Activated CD4-positive, alpha-beta T cell treated with anti-CD3 and anti-CD28 coated beads, Interleukin-2, amount 50 U/mL, for 24 hours (primary cell): ENCODE measurements at places on chromosomes 6 and 20.

GRCh38 chr20:32497589-32498224, 87.4 kb downstream of the NOL4L start:
- DNase-seq = no peak

GRCh38 chr6:9745476-9745875, 669.4 kb downstream of the TFAP2A start:
- DNase-seq = no peak

DNA sequence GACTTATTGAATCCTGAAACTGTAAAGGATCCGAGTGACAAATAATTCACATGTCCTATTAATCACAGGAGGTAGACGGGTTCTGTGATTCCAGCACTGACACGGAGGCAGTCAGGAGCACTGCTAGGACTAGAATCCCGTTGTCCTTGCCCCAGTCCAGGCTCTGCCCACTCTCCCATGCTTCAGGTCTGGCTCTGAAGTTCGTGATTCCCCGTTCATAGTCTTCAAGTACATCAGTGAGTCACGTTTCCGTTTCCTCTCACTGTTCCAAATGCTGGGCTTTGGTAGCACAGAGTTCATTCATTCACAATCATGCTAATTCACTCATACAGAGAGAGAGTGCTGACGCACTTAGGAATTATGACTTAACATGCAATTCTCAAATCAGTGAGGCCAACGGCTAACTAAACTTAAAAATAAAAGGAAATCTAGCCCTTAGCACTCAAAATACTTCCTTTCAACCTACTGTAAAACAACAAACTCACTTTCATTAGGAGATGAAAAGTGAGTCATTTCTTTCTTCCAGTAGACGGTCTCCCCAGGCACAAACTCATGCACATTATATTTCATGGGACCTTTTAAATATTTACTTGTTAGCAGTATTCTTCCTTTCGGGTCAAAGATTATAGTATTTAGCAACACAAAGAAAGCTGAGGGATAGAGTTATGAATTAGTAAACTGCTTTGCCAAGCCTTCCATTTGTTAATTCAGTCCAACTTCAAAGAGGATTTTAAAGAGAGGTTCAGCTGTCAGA, 94.0 kb upstream of the NHSL1 start:
- DNase-seq = peak; percentile 59

DNA sequence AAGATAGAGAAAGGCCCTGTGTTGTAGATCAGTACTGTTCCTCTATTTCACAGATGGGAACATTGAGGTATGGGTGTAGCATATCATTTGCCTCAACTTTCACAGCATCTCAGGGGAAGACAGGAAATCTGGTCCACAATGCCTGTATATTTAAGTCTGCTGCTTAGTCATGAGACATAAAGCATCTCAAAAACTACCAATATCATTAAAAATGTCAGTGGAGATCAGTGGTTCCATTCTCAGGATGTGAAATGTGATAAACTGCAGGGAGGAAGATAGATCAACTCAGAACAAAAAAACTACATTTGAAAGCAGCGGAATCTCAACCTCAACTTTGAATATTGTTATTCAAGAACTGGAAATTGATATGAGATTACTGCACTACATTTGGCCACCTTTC, 192.9 kb upstream of the PREP start:
- DNase-seq = no peak

DNA sequence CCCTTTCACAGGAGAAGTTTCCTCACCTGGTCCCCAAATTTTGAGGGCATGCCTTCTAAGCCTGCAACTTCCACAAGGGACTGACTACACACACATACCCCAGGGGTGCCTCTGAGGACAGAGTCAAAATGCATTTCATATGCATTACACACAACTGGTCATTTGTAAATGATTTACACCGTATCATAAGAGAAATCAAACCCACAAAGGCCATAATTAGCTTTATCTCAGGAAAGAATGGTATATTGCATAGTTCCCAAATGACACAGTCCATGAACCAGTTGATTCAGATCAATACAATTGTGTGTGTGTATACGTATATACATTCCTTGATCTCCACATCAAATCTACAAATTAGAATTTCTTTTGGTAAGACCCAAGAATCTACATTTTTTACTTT, 203.3 kb upstream of the PRDM1 start:
- no peak for DNase-seq

DNA sequence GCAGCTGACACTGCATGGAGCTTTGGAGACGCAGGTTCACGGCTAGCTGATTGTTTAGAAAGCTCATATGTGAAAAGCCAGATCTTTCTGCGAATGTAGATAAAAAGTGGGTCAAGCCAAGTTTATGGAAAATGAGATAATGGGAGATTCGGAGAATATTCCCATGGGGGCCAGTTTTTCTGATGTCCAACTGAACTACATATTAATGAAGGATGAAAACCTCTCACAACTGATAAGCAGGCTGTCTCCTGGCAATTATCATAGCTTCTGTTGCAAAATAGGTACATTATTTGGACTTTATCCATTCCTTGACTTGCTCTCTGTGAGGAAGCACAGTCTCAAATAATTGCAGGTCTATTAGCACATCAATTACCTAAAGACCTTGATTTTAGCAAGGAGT, 21.1 kb downstream of the HDGFL1 start:
- no peak for DNase-seq

DNA sequence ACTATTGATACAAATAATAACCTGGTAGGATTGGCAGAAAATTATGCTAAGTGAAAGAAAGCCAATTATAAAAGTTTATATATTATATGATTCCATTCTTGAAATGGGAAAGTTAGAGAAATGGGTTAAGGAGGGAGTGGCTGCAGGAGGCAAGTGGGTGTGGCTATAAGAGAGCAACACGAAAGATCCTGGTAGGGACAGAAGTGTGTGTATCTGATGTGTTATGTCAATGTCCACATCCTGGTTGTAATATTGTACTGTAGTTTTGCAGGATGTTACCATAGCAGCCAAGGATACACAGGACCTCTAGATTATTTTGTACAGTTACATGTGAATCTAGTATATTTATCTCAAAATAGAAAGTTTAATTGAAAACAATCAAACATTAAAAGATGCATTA, 46.8 kb downstream of the SNX5 start:
- DNase-seq = no peak

GRCh38 chr6:129790785-129791184, 70.3 kb downstream of the TMEM244 start:
- no peak for DNase-seq

- no peak for DNase-seq
Measured at GRCh38 chr6:144305985-144306384, 20.9 kb downstream of the UTRN start.

GRCh38 chr20:48786951-48787705, 40.7 kb downstream of the PREX1 start:
- no peak for DNase-seq

DNA sequence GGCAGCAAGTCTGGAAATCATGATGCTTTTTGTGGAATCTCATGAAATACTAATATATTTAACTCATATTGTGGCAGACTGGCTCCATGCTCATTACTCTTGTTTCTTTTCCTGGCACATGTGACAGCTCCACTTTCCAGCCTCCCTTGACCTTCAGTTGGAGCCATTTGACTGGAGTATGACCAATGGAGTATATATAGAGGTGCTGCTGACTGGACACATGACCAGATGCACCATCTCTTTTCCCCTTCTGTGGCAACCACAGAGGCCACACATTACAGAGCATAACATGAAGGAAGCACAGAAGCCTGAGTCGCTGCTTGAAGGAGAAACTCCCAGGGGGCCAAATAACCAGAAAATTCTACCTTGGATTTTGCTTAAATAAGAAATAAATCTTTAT, 77.4 kb downstream of the MKKS start:
- DNase-seq = no peak

- no peak for DNase-seq
Measured at GRCh38 chr20:4375881-4376280, 345.8 kb upstream of the PRND start.

DNA sequence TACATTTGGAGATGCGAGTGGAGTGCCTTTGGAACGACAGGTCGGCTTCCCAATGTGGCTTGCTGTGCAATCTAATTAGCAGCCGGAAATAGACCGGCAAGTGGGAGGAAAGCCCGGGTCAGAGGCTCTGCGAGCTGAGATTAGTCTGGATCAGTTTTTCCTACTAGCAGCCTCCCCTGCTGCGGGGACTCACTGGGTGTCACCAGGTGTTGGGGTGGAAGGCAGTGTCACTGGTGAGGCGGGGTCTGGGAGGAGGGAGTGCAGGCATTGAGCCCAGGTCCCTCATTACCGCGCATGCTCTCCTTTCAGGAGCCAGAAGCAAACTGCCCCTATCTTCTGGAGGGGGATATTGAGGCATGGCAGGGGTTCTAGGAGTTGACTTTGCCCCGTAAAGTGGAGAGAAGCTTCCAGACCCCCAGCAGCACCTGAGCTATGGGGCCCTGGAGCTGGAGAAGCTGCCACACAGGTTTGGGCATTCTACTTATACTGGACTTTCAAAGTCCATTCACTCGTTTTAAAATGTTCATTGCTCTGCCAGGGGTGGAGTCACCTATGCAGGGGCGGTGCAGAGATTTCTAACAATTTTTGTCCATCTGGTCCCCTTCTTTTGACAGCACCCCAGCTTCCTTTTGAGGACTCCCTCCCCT, 11.0 kb downstream of the SULF2 start:
- DNase-seq = no peak

- no peak for DNase-seq
Measured at GRCh38 chr6:10398446-10399218, 16.2 kb downstream of the TFAP2A start.

DNA sequence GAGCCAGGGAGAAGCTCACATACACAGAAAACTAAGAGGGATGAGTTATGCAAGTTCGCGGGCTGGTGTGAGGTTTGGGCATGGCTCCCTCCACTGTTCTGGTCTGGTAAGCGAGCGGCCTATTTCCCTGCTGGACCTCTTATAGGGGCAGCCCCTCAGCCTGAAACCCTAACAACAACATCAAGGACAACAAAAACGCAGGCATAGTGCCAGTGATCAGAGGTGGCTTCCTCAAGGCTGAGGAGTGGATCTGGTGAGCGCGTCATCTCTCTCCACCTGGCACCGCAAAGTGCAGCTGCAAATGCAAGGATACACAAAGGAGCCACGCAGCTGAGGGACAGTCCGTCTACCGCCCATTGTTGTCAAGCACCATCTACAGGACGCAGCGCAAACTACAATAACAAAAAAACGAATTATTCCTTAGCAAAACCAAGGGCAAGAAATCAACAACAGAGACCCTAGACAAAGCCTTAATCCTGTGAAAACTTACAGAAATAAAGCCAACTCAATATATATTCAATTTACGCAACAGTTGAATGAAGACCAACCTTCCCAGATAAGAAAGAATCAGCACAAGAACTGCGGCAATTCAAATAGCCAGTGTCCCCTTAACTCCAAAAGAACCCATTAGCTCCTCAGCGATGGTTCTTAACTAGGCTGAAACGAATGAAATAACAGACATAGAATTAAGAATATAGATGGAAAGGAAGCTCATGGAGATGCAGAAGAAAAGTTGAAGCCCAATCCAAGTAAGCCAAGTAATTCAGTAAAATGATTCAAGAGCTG, 9.2 kb upstream of the DEFB110 start:
- DNase-seq = no peak

- DNase-seq = no peak
Measured at GRCh38 chr6:10554826-10555225, 33.7 kb downstream of the GCNT2 start.

- DNase-seq = no peak
Measured at GRCh38 chr6:41713650-41714291, 21.6 kb downstream of the TFEB start.
